ENCODE measurements at places on chromosomes 12 and 14.

GRCh38 chr12:91119089-91119488 is 7.8 kb upstream of the LUM start:
- DNase-seq: no peak

- DNase-seq: no peak
Observed at GRCh38 chr12:28258998-28259397, 68.7 kb downstream of the CCDC91 start.

- no peak for DNase-seq
Observed at GRCh38 chr12:115201966-115202365, 518.0 kb upstream of the TBX3 start.

DNA sequence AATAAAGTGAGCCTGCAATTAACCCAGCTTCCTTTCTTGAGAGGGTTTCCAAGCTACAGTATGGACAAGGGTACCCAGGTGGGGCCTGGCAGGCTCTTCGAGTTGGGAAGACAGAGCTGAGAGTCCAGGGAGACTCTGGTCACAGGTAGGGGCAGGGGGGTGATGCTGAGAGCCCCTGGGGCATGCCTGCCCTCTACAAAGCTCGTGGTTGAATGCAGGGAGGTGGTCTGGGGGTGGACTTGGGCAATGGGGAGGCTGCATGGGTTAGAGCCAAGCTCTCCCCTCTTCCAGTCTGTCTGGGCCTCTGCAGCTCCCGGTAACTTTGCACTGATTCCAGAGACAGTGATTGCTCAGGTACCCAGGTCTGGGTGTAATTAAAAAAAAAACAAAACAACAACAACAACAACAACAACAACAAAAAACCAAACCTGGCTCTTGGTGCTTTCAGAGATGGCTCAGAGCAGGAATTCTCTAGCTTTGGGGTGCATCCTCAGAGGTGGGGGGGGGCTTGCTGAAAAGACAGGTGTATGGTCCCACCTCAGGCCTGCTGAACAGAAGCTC is 30.8 kb upstream of the PPP2R5C start:
- no peak for DNase-seq

Measured in inflammatory macrophage (primary cell).